Pancreas (tissue), 10 donors: ENCODE measurements at places on chromosomes 1 and 21. TPM values are rescaled to one million over a fixed set of nuclear protein-coding genes. Genes with fewer than 3 reads are reported as not detected.
A peak's percentile ranks its signal among the peaks of the same experiment; 100 is the strongest.

AMIGO1 gene
- 5.7 TPM for total RNA-seq

- no peak for DNase-seq
- no peak overlapping the region for H3K27ac ChIP-seq
- H3K36me3 ChIP-seq = peaks cover 9% of the 10 kb centered on the region
- H3K4me3 ChIP-seq = no peak overlapping the region
- no peaks in the 10 kb centered on the region for H3K27me3 ChIP-seq
These were observed 54.7 kb upstream of the MPC2 start for GRCh38 chr1:167991546-167991945.

CD1D gene
- 0.25 TPM for total RNA-seq

DNA sequence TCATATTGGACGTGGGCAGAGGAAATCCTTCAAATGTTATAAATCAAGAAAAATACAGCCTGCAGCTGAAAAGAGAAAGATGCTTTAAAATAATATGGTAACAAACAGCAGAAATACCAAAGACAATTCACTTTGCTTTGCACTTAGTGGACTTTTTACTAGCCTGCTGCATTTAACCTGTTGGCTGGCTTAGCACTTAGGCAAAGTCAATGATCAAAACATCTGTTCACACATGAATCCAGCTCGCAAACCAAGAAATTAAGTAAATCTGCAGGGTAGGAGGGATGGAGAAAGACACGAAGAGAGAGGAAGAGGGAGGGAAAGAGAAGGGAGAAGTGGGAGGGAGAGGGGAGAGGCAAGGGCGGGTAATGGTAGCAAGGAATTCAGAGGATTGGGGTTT, 103.6 kb upstream of the RAB4A start:
- H3K4me1 ChIP-seq = peaks cover 41% of the 10 kb centered on the region
- no peaks in the 10 kb centered on the region for H3K36me3 ChIP-seq
- H3K27me3 ChIP-seq = no peaks in the 10 kb centered on the region
- H3K27ac ChIP-seq = no peak overlapping the region

DNA sequence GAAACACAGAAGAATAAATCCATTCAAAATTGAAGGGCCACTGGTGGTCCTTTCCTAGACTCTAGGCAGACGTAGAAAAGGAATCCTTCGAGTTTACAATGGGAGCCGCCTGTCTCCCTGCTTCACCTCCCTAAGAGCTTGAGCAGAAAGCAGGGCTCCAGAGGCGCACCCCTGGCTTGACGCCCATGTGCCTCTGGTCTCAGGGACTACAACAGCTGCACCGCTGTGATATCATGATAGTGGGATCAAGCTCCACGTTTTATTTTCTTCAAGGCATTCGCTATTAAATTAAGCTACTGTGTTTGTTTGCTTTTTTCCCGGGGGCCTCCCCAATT, 403 bp upstream of the C1orf122 start:
- H3K27me3 ChIP-seq = no peaks in the 10 kb centered on the region
- peaks cover 7% of the 10 kb centered on the region for H3K4me1 ChIP-seq
- H3K36me3 ChIP-seq = peaks cover 33% of the 10 kb centered on the region
- peak overlapping the region; percentile 78 for H3K4me3 ChIP-seq

- no peak overlapping the region for H3K4me3 ChIP-seq
- H3K36me3 ChIP-seq = peaks cover 7% of the 10 kb centered on the region
- peaks cover 12% of the 10 kb centered on the region for H3K4me1 ChIP-seq
- DNase-seq = no peak
- peak overlapping the region; percentile 57 for H3K27ac ChIP-seq
These were observed 91.1 kb downstream of the NIBAN1 start for GRCh38 chr1:184882957-184883815.

GRCh38 chr21:41678924-41679318, 87.9 kb downstream of the RIPK4 start:
- H3K4me1 ChIP-seq = peaks cover 41% of the 10 kb centered on the region
- no peaks in the 10 kb centered on the region for H3K36me3 ChIP-seq
- no peak overlapping the region for H3K4me3 ChIP-seq
- DNase-seq = peak; percentile 98
- no peaks in the 10 kb centered on the region for H3K27me3 ChIP-seq

IFI44 gene
- total RNA-seq = 13.9 TPM

- H3K36me3 ChIP-seq = no peaks in the 10 kb centered on the region
- peaks cover 7% of the 10 kb centered on the region for H3K4me1 ChIP-seq
- no peak overlapping the region for H3K27ac ChIP-seq
- DNase-seq = peak; percentile 40
These were observed 133.8 kb upstream of the C1orf105 start for GRCh38 chr1:172286629-172287076.

DNA sequence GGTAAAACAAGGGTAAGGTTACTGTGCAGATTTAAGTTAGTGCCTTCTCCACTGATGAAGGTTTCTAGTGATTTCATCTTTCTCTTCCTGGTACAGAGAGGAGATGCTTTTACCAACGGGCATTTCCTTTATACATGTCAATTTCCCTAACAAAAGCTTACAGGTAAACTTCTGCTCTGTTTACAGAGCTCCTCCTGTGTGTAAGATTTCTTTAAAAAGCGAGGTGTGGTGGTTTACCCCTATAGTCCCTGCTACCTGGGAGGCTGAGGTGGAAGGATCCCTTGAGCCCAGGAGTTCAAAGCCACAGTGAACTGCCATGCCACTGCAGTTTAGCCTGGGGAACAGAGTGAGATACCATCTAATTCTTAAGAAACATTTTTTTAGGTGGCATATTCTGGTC, 40.7 kb upstream of the GORAB start:
- H3K4me1 ChIP-seq = peaks cover 5% of the 10 kb centered on the region
- no peaks in the 10 kb centered on the region for H3K36me3 ChIP-seq
- no peak overlapping the region for H3K27ac ChIP-seq

DNA sequence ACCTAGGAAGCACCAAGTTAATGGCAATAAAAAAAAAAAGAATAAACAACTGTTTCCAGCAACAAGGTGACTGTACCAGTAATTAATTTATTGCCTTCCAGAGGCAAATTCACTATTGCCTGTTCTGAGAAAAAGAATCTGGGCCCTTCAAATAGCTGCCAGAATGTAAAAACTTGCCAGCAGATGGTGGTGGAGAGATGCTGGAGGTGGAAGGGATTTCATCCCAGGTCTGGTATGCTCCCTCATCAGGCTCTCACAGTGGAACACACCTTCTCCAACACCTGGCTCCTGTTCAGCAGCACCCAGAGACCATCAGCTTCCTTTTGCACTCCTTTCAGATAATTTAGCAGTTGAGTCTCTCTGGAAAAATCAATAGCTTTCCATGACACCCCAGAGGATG, 792.9 kb upstream of the ADAMTS5 start:
- H3K27ac ChIP-seq = no peak overlapping the region
- DNase-seq = no peak
- no peaks in the 10 kb centered on the region for H3K4me1 ChIP-seq
- H3K36me3 ChIP-seq = no peaks in the 10 kb centered on the region

DNA sequence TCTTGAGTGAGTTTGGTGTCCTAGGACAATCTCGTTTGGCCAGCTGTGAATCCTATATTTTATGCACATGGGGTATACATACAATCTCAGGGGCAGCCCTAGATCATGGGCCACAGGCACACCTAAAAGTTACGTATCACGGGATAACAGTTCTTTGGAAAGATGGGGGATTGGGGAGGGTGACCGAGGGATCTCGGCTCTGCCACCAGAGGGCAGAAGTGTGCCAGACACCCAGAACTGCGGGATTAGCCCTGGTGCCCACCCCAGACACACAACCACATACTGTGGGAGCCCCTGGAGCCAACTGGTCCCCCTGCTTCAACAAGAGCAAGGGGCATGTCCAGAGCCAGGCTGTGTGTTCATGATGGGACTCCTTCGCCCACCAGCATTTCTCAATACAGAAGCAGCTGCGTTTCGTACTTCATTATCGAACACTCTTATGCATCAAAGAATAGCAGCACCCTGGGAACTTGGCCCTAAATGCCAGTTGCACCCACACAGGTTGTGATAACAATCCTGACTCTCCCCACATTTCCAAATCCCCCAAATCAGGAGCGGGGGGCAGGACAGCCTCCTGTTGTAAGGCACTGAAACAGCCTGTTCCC, 37.4 kb downstream of the TMCO4 start:
- DNase-seq = peak; percentile 74
- no peak overlapping the region for H3K4me3 ChIP-seq
- no peak overlapping the region for H3K27ac ChIP-seq
- H3K27me3 ChIP-seq = no peaks in the 10 kb centered on the region
- H3K36me3 ChIP-seq = no peaks in the 10 kb centered on the region

RNU1-1 gene
- total RNA-seq = 5,169 TPM

S100A1 gene
- 14.0 TPM for total RNA-seq

- H3K36me3 ChIP-seq = no peaks in the 10 kb centered on the region
- no peak overlapping the region for H3K27ac ChIP-seq
- no peaks in the 10 kb centered on the region for H3K27me3 ChIP-seq
- no peaks in the 10 kb centered on the region for H3K4me1 ChIP-seq
- no peak overlapping the region for H3K4me3 ChIP-seq
These were observed 8.9 kb upstream of the XPR1 start for GRCh38 chr1:180622658-180623508.

DNA sequence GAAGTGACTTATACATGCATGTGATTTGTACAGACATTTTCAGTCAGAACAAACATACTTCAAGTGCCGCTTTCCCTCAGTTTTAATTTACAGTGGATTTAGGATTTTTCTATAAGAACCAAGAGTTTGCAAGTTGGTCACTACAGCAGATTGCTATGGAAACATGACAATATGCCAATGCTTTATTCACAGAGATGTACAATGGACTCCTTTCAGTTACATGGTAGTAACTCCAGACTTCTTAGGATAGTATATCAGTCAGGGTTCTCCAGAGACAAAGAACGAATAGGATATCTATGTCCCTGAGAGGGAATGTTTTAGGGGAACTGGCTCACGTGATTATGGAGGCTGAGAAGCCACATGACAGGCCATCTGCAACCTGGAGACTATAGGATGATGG, 27.4 kb downstream of the IFI44 start:
- H3K4me3 ChIP-seq = no peak overlapping the region
- H3K27me3 ChIP-seq = no peaks in the 10 kb centered on the region
- no peak for DNase-seq
- H3K4me1 ChIP-seq = no peaks in the 10 kb centered on the region
- H3K27ac ChIP-seq = no peak overlapping the region

GPR161 gene
- 9.7 TPM for total RNA-seq

DNA sequence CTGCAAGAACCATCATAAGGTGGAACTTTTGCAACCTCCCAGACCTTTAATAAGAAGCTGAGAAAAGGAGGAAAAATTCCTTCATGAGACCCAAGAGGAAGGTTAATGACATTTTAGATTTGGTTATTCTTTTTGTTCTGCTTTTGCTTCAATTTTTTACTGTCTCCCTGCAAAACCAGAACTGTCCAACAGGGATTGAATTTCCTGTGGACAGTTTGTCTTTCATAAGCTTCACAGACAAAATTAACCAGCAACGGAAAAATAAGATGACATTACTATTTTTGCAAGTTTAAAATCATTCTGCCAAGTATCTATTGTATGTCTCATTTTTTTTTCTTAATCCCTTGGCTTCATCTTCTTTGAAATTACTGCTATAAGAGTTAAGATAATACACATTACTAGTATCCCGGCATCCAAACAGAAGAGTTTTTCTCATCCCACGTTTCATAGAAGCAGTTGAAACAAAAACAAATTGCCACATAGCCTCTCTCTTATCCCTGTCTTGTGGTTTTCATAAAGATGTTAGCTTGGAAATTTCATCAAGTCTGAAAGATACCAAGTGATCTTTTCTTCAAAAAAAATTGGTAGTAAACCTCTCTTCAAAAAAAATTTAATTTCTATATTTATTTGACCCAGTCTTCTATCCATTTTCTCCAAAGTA, 465.3 kb upstream of the PTBP2 start:
- no peak overlapping the region for H3K27ac ChIP-seq
- H3K36me3 ChIP-seq = no peaks in the 10 kb centered on the region
- H3K4me3 ChIP-seq = no peak overlapping the region
- no peaks in the 10 kb centered on the region for H3K4me1 ChIP-seq
- no peaks in the 10 kb centered on the region for H3K27me3 ChIP-seq

- no peaks in the 10 kb centered on the region for H3K36me3 ChIP-seq
- no peak overlapping the region for H3K27ac ChIP-seq
- no peaks in the 10 kb centered on the region for H3K27me3 ChIP-seq
- no peak overlapping the region for H3K4me3 ChIP-seq
These were observed 291.1 kb downstream of the PCP4 start for GRCh38 chr21:40158366-40158765.

DNA sequence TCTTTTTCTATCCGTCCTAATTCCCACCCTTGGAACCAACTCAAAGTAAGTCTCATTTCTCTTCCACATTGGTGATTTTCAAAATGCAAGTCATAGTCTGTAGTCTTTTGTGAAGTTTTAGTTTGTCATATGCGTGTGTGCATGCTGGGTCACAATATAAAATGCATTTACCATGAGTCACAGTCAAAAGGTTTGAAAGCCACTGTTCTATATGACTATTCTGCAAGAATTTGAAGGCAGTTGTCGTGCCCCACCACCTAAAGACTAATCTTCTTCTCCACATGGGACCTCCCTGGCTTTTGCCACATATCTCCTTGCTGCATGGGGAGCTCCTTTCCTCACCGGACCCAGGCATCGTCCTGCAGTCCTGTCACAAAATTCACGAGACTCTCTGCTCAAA, 1.6 kb downstream of the STPG1 start:
- no peak for DNase-seq
- no peaks in the 10 kb centered on the region for H3K27me3 ChIP-seq
- no peak overlapping the region for H3K4me3 ChIP-seq

ALX3 gene
- not detected for total RNA-seq

- DNase-seq = peak; percentile 56
- H3K36me3 ChIP-seq = no peaks in the 10 kb centered on the region
- no peak overlapping the region for H3K27ac ChIP-seq
- H3K4me3 ChIP-seq = peak overlapping the region; percentile 86
These were observed 1.1 kb downstream of the C21orf58 start for GRCh38 chr21:46322351-46323226.

DNA sequence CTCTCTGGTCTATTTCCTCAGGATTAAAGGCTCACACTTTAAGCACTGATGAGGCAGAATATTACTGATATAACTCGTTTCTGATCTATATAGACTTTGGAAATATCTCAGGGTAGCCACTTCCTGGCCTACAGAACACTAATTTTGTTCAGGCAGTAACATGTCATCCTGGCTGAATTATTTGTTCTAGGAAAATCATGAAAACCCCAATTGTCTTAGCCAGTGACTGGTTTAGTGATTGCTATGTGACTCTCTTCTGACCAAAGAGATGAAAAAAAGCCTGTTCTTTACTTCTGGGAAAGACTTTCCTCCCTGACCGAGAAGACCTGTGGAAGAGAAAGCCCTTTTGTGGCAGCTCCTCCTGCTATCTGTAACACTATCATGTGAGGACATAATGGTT, 453.7 kb downstream of the SETD4 start:
- no peaks in the 10 kb centered on the region for H3K36me3 ChIP-seq
- no peak overlapping the region for H3K27ac ChIP-seq
- H3K4me3 ChIP-seq = no peak overlapping the region
- H3K4me1 ChIP-seq = no peaks in the 10 kb centered on the region

OR2L2 gene
- not detected for total RNA-seq

CYP4A11 gene
- total RNA-seq = 0.74 TPM

FCRL5 gene
- 0.09 TPM for total RNA-seq

PALMD gene
- total RNA-seq = 2.7 TPM
